Progenitor cell of endocrine pancreas (in vitro differentiated cells): ENCODE measurements at places on chromosomes 2 and 18. TPM values are rescaled to one million over a fixed set of nuclear protein-coding genes. Genes with fewer than 3 reads are reported as not detected.

DNA sequence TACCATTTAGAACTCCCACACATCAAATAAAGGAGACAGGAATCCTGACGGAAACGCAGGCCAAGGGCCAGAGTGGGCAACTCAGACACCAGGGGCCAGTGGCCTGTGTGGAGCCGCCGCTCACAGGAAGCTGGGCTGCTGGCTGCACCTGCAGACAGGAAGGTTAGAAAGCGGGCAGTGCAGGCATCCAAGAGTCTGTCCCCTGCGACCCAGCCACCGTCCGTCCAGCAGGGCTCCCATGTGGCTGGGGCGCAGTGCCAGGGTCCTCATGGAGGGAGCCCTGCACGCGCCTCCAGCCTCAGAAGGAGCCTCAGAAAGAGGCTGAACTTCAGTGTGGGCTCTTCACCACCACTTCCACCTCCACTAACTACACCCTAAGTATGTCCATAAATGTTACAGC is 2.5 kb upstream of the ANO7 start:
- DNase-seq, result no peak

The DDX1 gene
- total RNA-seq, result 114 and 115 TPM in 2 replicates

The ERICH2 gene
- 0.91 and 1.1 TPM in 2 replicates for total RNA-seq

DNA sequence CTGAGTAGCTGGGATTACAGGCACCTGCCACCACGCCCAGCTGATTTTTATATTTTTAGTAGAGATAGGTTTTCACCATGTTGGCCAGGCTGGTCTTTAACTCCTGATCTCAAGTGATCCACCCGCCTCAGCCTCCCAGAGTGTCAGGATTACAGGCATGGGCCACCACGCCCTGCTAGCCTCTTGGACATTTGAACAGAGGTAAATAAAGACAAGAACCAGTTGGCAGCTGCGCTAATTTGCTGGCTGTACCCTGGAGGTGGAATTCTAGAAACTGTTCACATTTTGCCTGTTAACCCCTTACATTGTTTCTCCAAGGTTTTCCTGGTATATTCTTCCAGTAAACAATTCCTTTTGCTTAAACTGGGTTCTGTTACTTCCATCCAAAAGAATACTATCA is 132.9 kb downstream of the CDH2 start:
- DNase-seq, result no peak

- DNase-seq, result no peak
Measured at GRCh38 chr2:62340994-62341484, 145.1 kb downstream of the B3GNT2 start.

The ING5 gene
- total RNA-seq, result 57.8 and 65.9 TPM in 2 replicates

The CNGA3 gene
- total RNA-seq, result 5.3 and 5.5 TPM in 2 replicates

- DNase-seq, result no peak
Measured at GRCh38 chr18:75898651-75899050, 471.1 kb upstream of the SMIM21 start.

GRCh38 chr2:68412127-68412819 is 47.2 kb downstream of the PLEK start:
- DNase-seq, result no peak

DNA sequence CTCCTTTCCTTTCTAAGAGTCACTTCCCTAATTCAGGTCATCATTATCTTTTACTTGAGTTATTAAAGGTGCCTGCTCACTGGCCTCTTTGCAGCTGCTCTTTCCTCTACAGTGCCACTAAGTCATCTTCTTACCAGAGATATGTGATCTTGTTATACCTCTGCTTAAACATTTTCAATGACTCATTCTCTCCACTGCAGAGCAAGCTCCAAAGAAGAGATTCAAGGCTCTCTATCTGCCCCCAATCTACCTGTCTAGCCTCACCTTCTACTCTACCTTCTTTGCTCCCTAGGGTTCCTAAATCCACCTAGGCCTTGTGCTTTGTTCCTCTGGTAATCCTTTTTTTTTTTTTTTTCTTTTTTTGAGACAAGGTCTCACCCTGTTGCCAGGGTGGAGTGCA is 3.1 kb downstream of the ARHGEF33 start:
- no peak for DNase-seq

The SOX11 gene
- 146 and 154 TPM in 2 replicates for total RNA-seq

The NYAP2 gene
- total RNA-seq, result 0.10 TPM in 1 of 2 replicates, not detected in the other

GRCh38 chr2:219385958-219386520 is 1.7 kb downstream of the DNPEP start:
- DNase-seq, result no peak
